ENCODE measurements at places on chromosomes 16 and 17.

DNA sequence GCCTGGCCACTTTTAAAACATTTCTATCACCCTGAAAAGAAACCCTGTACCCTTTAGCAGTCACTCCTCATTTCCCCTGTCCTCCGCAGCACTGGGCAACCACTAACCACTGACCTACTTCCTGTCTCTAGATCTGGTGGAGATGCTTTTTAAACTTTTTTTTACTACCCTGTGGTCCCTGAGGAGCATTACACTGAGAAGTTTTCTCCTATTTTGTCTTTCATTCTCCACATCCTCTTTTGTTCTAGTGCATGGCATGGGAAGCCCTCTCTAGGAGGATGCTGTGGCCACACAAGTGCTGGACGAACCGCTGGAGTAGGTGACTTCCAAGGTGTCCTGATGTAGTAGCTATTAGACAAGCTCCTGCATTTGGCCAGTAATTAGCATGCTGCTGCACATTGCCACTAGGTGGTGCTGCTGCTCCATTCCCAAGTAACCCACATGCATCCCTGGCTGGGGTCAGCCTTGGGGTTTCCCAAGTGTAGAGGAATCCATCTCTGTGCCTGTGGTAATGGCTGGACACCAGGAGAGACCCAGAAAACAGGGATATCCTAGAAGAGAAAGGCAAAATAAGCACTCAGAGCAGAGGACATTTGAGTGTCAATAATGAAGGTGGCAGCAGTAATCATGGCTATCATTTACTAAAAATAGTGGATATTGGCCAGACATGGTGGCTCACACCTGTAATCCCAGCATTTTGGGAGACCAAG is 143.8 kb upstream of the CRHR1 start:
- peak; percentile 68 for DNase-seq

DNA sequence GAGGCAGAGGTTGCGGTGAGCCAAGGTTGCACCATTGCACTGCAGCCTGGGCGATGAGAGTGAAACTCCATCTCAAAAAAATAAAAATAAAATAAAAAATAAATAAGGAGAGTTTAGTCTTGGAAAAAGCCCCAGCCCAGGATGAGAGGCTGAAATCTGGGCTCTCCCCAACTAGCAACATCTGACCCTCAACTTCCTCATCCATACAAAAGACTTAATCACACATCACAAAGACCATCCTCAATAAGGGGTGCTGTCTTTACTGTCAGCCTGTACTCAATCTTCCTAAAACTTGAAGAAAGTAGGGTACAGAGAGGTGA is 11.4 kb upstream of the SLC4A1 start:
- DNase-seq: no peak

GRCh38 chr16:84166796-84167695 is 19.8 kb downstream of the TAF1C start:
- DNase-seq: no peak

GRCh38 chr16:2184346-2184745 is 12.1 kb downstream of the CASKIN1 start:
- DNase-seq: no peak

- DNase-seq: no peak
Measured at GRCh38 chr17:58086953-58087352, 3.7 kb downstream of the DYNLL2 start.

DNA sequence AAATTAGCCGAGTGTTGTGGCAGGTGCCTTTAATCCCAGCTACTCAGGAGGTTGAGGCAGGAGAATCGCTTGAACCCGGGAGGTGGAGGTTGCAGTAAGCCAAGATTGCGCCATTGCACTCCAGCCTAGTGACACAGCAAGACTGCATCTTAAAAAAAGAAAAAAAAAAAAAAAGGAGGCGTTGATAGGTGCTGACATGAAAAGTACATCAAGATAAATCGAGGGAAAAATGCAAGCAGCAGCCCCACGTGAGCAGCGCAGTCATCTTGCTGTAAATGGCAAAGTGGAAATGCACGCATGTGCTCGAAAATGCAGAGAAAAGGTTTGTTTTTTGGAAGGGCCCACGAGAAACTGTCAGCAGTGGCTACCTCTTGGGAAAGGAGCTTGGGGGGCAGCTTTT is 20.9 kb downstream of the MXRA7 start:
- DNase-seq: no peak

- DNase-seq: no peak
Measured at GRCh38 chr16:31464781-31465260, 5.5 kb downstream of the ARMC5 start.

- no peak for DNase-seq
Measured at GRCh38 chr16:9068886-9069285, 22.6 kb upstream of the HAPSTR1 start.

GRCh38 chr17:40497695-40498094 is 3.7 kb downstream of the TNS4 start:
- DNase-seq: no peak

- peak; percentile 54 for DNase-seq
Measured at GRCh38 chr17:68777243-68777855, 176.2 kb upstream of the FAM20A start.

GRCh38 chr17:56835264-56835585 is 1.3 kb downstream of the DGKE start:
- no peak for DNase-seq

DNA sequence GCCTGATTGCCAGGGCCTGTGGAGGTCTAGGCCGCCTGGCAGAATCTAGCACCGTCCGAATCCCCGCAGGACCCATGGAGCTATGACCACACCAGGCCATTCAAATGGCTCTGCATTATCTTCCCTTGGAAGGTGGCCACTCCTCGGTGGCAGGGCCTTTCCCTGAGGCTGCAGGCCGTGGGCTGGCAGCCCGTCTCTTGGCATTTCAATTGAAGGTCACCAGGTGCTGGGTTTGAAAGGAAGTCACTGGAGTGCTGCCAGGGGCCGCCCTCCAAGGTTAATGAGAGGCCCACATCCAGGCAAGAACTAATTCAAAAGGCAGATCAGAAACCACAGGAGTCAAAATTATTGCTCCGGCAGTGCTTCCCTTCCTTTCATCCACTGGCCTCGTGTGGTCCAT is 27.7 kb upstream of the CACNG5 start:
- no peak for DNase-seq

Data from left ventricle myocardium superior (tissue), 1 donor.